ENCODE measurements at places on chromosomes 2 and 18.

DNA sequence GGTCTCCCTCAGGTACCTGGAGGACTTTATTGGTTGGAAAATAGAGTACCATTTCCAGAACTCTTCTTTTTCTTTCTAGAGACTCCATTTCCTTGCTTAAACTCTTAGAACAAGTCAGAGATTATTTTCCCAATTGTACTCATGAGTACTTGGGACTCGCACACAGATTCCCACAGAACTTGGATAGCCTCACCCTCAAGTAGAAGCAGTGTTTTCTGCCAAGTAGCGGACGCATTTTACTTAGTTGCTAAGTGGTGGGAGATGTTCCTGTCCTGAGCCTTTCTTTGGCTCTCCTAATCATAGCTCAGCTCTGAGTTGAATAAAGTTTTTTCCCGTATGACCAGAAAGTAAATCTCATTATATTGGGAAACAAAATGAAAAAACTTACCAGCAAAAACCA lies 17.2 kb downstream of the SLC30A3 start:
- no peak for DNase-seq

GRCh38 chr2:211093743-211094303 lies 537.4 kb downstream of the CPS1 start:
- no peak for DNase-seq

DNA sequence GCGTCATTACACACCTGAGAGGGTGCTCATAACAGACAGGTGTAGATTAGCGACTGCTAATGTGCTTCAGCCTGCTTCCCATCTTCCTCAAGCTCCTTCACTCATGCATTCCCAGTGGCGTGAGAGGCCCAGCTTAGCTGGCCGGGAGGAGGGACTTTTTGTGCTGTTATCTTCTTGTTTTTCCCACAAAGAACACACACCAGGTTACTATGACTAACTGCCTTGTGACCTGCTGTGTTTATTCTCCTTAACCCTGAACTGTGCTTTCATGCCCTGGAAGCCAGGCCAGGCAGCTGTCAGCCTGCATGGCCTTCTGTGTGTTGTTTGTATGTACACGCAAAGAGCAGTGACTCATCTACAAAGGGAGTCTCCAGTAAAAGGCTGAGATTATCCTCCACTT lies 143.8 kb downstream of the PIEZO2 start:
- no peak for DNase-seq

GRCh38 chr18:35118641-35119040 lies 77.4 kb downstream of the MAPRE2 start:
- DNase-seq: no peak

DNA sequence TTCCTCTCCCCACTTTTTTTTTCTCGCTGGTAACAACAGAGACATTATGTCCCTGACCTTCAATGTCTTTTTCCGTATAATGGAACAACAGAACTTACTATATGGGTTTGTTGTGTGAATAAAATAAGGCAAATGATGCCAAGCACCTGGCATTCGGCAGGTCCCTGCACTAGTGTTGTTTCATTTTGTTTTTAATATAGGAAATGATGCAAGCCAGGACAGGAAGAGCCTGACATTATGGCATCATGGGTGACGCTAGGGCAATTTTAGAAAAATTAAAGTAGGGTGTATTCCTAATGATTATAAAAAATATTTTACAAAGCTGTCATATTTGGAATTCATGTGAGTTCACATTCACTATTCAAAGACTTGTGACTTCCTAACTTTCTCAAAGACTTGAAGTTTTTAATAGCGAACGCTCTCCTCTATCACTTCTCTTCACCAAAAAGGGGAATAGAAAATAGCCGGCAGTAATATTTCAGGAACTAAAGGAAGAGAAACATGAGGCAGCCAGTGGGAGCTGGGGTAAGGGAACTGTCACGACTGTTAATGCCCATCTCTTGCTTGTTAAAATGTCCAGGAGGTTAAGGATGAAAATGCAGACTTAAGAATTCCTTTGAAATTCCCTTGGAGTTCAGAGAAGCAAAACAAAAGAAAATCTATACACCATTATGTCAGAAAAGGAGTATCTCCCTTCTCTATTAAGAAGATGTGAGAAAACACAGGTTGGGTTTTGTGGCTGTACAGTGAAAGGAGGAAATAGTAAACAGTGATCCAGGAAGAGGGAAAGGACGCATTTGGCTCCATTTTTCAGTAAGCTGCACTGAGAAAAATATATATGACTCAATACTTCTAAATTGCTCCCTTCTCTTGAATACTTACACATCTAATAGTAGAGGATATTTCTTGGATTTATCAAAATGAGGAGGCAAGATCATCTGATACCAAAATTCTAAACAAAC lies 60.2 kb downstream of the DPP4 start:
- no peak for DNase-seq

DNA sequence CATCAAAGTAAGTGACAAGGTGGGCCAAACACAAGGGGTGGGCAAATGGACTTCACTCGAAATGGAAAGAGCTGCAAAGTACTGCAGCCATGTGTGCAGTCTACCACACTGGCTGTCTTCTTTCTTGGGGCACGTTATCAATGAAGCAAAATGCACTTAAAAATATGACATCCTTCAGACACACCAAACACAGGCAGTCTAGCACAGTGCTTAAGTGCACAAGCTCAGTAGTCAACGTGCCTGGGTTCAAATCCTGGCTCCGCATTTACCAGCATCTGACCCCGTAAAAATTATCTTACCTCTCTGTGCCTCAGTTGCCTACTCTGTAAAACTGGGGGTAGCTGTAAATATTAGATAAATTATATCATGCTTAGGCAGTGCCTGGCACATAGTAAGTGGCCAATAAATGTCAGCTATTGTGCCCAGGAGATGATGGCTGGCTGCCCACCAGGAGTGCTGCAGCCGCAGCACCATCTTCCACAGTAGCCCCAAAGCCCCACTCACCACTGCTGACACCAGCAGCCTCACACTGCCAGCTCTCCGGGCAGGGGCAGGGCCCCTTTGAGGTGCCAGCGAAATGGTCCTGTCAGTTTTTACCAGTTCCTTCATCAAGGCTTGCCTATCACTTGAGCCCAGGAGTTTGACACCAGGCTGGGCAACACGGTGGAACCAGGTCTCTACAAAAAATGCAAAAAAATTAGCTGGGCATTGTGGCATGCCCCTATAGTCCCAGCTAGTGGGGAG lies 121.8 kb upstream of the SLC1A4 start:
- DNase-seq: no peak

DNA sequence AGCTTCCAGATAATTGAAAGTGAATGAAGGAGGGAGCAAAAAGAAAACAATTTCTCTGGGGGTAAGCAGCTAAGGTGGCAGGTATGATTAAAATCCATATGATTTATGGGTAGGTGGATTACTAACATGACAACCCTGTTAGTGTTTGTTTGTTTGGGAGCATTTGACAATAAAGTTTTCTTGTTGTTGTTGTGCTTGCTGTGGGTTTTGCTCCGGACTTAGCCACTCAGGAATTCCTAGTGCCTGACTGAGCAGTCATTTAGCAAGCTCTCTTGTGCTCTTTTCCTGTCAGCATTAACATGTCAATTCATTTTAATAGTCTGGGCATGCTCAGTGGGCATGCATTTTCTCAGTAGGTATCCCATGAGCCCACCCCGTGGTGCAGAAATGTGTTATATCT lies 674.8 kb upstream of the ZEB2 start:
- no peak for DNase-seq

GRCh38 chr18:35303610-35304009 lies 13.6 kb upstream of the ZSCAN30 start:
- no peak for DNase-seq

- peak; percentile 48 for DNase-seq
Measured at GRCh38 chr2:231545105-231545902, 15.1 kb upstream of the NMUR1 start.

GRCh38 chr2:124112966-124113365 lies 87.9 kb downstream of the CNTNAP5 start:
- no peak for DNase-seq

- no peak for DNase-seq
Measured at GRCh38 chr2:104826016-104826415, 27.9 kb upstream of the POU3F3 start.

- peak; percentile 81 for DNase-seq
Measured at GRCh38 chr2:201642579-201643215, 606 bp downstream of the TMEM237 start.

DNA sequence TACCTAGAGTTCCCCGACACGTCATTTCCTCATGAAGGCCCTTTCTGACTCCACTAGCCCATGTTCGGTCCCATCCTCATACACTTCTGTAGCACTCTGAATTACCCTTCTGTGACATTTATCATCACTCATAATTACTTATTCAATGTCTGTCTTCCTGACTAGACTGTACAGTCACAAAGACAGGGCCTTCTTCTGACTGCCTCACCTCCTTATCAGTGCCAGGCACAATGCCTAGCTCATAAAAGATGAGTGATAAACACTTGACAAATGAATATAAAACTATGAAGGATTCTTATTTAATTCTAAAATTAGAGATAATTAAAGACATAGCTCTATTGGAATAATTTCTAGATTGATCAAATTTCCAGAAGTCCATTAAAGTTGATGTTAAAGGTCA lies 1.4 kb upstream of the UBXN4 start:
- DNase-seq: no peak

GRCh38 chr2:75986617-75987016 lies 275.9 kb upstream of the GCFC2 start:
- no peak for DNase-seq

DNA sequence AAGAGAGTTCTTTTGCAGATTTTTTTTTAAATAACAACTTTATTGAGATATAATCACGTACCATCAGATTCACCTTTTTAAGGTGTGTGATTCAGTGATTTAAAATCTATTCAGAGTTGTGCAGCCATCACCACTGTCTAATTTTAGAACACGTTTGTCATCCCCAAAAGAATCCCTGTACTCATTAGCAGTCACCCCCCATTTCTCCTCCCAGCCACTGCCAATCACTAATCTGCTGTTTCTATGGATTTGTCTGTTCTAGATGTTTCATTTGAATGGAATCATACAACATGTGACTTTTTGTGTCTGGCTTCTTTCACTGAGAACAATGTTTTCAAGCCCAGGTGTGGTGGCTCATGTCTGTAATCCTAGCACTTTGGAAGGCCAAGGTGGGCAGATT lies 55.4 kb upstream of the RAPH1 start:
- no peak for DNase-seq

DNA sequence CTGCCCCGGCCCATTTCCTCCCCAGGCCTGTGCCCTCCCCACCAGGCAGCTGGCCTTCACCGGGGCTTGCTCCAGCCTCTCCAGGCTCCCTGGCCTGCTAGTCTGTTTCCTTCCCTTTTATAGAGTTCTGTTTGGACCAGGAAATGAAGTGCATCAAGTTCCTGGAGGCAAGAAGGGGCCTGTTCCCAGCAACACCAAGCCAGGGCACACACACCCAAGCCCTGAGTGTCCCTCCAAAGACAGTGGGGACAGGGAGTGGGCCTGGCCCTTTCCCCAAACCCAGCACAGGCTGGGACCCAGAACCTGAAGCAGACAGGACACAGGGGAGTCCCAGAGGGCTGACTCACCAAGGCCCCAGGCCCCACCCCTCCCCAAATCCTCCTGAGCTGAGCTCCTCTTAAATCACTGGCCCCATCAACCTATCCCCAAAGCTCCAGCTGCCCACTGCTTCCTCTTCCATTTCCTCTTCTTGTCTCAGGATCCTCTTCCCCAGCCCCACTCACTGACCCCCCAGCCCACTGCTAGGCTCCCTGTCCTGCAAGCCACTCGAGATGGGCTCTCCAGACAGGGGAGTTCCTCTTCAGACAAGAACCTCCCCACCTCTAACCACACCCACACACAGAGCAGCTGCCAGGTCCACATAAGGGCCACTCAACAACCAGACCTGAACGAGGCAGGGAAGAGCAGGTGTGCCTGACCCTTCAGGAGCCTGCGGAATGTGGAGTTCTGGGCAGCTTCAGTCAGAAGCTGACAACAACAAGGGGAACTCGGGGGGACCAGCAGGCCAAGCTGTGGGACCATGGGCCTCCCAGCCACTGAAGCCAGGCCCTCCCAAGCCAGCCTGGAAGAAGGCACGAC lies 74.2 kb downstream of the TNS1 start:
- DNase-seq: no peak

- DNase-seq: no peak
Measured at GRCh38 chr2:85976106-85976920, 87.5 kb upstream of the ST3GAL5 start.

- no peak for DNase-seq
Measured at GRCh38 chr2:233421091-233421816, 67.0 kb downstream of the DGKD start.

- no peak for DNase-seq
Measured at GRCh38 chr2:210198326-210198725, 26.9 kb downstream of the ACADL start.

GRCh38 chr18:11587846-11588245 lies 21.6 kb upstream of the SLC35G4 start:
- DNase-seq: no peak

DNA sequence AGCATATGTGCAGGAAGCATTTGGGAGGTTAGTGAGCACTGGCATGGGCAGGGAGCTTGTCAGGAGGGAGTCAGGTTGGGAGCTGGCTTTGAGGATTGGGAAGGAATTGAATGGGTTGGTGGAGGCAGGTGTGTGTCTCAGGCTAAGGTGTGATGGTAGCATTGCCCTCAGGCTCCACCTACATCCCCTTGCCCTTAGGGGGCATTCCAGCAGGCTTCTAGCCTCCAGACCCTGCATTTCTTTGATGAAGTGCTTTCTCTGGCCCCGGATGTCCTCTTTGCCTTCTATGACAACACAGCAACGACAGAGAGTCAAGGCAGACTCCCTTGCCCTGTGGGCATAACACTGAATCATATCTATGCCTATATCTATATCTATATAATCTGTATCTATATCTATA lies 13.5 kb downstream of the RHBDD1 start:
- no peak for DNase-seq

GRCh38 chr18:35934891-35935290 lies 37.6 kb upstream of the RMP24 start:
- DNase-seq: no peak

GRCh38 chr2:154961676-154962075 lies 263.2 kb downstream of the KCNJ3 start:
- no peak for DNase-seq

DNA sequence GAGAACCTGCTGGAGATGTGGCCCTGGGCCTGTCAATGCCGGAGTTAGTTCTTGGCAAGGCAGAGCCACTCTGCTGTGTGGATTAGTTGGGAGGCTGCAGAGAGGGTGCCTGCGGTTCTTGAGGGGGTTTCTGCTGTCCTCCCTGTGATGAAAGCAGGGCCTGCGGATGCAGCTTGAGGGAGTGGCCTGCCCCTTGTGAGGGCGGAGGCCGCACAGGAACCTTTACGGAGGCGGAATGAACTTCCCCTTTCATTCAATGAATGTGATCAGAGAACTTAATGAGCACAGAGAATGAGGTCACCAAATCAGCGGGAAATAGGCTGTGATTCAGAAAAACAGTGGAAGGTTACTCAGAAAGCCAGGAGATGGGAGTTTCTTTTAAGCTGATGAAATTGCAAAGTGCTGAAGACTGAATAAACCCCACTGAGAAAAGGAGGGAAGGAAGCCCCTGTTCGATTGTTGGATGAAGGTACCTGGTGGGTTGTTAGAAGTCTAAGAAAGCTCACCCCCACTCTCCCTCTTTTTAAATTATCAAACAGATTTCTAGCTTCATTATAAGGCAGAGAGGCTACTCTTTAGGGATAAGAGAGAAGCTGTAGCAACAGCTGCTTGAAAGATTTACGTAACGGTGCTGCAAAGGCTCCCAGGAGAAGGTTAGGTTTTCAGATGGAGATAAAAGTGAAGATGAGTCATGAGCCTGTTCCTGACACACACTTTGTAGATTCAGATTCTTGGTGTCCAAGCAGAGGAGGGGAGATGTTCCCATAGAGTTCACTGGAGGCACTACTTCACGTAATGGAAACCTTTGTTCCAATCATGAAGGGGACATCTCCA lies 47.4 kb downstream of the VWA3B start:
- peak; percentile 11 for DNase-seq

GRCh38 chr2:107384422-107384821 lies 442.3 kb upstream of the RGPD4 start:
- no peak for DNase-seq

Measured in stimulated activated CD4-positive, alpha-beta T cell treated with anti-CD3 and anti-CD28 coated beads, Interleukin-2, amount 100 ng/mL, for 48 hours (primary cell).